GM23338 (cell line): ENCODE measurements at places on chromosomes 11 and 22.

GRCh38 chr11:85718991-85719807 is 33.2 kb upstream of the CCDC89 start:
- peak; percentile 86 for DNase-seq

GRCh38 chr11:117983163-117983475 is 3.1 kb upstream of the IL10RA start:
- DNase-seq: no peak

GRCh38 chr11:13210424-13210823 is 67.2 kb upstream of the BMAL1 start:
- DNase-seq: peak; percentile 91

DNA sequence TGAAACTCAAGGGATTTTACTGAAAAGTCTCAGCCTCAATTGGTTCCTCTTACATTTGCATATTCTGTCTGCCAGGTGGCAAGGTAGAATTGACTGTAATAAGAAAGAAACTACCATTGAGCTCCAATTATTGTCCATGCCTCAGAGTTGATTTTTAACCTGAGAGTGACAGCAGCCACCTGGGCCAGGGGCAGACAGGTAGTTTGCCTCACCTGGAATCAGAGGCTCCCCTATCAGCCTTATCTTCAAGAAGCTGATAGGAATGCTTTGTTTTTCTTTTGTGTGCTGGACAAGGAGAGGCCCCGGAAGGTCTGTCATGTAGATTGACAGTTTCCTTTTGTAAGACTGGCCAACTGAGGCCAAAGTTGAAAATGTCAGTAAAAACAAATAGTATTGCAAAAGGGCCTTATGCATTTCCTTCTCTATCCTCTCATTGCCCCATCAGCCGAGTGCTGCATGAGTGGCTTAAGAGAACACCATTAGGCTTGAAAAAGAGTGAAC is 34.1 kb downstream of the CD44 start:
- peak; percentile 32 for DNase-seq

- DNase-seq: no peak
These were observed 892.3 kb upstream of the CHORDC1 start for GRCh38 chr11:91115116-91115515.

DNA sequence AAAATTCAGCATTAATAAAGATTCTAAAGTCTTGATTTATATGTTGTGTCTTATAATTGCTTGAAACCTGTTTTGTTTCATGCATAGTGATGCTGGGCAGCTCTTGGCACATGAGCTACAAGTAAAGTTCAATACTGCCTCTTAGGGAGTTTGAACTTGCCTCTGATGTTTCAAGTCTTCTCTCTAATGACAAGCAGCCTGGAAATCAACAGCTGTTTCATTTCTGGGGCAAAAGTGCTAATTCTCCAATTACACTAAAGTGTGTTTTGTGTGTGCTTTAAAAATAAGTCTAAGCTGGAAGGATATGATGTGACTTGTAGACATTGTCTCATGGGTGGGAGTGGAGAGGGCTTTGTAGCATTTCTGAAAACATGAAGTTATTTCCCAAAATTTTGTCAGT is 23.7 kb upstream of the SESN3 start:
- no peak for DNase-seq

DNA sequence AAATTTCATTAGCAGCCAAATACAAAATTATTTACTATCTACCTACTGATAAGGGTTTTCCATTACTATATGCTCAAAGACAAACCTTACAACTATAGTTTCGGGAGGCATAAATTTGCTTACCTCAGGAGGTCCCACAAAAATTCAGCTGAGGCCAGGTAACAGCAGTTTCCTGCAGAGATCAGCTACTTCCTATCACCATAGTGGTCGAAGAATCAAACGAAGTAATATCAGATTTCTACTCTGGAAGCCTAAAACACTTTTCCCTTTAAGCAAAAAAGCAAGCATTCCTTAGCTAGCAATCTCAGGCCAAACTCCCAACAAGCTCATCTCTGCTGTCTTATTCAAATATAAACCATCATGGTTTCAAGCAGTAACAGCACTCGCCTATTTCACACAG is 3.1 kb downstream of the NAP1L4 start:
- DNase-seq: no peak

GRCh38 chr11:77665240-77665965 is 27.8 kb upstream of the CLNS1A start:
- DNase-seq: no peak

- no peak for DNase-seq
These were observed 118.0 kb upstream of the IGLL5 start for GRCh38 chr22:22769434-22770279.

DNA sequence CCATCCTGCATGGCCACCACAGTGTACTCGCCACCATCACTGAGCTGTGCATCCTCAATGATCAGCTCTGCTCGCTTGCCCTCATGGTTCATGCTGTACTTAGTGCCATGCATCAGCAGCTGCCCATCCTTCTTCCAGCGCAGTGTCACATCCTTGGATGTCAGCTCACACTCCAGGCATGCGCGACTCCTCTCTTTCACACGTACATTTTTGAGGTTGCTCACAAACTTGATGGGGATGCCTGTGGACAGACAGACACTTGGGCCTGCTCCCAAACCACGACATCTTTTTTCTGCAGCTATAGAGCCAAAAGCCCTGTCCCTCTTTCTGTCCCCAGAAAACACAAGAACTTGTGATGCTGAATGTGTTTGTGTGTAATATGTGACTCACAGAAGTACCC is 10.5 kb downstream of the IGSF22 start:
- no peak for DNase-seq

DNA sequence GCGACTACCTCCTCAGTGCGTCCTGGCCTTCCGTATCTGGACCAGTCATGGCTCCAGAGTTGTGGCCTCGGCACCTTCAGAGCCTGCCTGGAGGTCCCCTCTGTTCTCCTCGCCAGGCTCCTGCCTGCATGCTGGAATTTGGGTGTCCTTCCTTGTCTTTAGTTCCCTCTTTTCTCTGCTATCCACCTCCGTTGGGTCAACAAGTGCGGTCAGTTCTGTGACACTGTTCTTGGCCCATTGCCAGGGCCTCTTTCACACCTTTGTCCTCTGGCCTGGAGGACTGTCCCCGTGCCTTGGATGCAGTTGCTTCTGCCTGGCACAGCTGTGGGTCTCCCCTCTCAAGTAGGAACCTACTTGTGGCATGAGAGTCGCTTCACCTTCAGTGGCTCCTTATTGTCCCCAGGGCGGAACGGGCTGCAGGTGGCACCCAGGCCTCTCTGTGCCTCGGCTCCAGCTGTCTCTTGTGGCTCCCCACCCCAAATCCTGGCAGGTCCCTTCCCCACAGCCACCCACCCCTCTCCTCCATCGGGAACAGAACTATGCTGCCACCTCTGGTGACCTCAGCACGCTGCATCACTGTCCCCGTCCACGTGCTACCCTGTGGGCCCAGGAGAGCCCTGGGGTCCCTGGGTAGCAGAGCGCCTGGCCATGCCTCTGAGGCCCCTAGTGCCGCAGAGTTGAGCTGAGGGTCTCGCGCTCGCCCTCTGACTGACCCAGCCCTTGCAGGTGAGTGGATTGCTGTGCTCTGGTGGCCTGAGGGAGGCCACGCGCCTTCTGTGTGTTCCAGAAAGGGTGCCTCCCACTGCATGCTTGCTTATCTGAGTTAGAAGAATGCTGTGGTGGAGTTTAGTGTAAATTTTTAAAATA is 4.7 kb downstream of the DGCR8 start:
- peak; percentile 89 for DNase-seq

- DNase-seq: peak; percentile 92
These were observed 953 bp upstream of the PACS1 start for GRCh38 chr11:66068923-66069714.

GRCh38 chr22:50171965-50172421 is 1.5 kb downstream of the PANX2 start:
- DNase-seq: no peak
